ENCODE measurements at places on chromosomes 5 and 9.
A peak's percentile ranks its signal among the peaks of the same experiment; 100 is the strongest.

DNA sequence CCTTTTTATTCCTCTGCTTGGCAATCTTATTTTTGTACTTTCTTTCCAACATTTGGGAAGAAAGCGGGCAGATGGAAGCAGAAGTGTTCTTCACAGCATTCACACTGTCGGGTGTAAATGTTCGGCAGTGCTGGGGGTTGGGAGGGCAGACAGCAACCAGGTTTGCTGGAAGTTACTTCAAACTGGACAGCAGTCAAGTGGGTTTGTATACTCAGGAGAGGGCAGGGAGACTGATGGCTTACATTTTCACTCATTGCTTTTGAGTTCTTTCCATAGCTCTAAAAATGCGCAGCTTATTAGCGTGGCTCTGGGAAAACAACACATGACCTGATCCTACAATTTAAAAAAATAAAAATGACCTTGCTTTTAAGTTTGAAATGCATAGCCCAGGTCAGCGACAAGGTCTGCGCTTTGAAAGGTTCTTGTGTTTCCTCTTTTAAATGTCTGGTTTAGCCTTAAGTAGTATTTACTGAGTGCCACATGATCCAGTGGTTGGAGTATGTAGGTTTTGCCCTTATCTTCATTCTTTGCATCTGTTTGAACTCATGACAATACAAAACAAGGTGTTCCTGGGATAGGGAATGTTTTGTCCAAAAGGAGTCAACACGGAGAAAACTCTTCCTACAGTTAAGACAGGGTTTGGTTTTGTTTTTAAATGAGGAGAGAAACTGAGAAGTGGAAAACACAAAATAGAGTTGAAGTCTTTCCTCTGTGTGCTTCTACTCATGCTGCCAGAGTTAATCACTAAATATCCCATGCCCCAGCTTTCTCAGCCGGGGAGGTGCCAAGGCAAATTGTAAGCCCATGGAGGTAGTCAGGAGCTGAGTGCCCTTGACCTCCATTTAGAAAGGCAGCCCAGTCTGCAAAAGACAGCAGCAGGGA is 132.7 kb upstream of the DMRT1 start:
- no peak for DNase-seq

DNA sequence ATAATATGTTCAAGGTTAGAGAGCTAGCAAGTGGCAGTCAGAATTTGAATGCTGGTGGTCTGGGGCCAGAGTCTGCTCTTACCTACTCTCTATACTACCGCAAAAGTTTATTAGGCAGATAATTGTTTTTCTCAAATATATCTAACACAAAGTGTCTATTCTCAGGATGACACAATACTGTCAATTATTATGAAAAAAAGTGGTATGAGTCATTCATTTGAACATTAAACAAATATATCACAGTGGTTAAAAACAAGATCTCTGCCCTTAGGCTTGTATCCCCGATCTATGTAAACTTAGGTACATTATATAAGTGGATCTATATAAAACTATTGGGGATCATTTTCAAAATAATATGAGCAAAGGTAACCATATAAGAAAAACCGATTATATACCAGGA is 354.9 kb downstream of the CETN3 start:
- DNase-seq = no peak

DNA sequence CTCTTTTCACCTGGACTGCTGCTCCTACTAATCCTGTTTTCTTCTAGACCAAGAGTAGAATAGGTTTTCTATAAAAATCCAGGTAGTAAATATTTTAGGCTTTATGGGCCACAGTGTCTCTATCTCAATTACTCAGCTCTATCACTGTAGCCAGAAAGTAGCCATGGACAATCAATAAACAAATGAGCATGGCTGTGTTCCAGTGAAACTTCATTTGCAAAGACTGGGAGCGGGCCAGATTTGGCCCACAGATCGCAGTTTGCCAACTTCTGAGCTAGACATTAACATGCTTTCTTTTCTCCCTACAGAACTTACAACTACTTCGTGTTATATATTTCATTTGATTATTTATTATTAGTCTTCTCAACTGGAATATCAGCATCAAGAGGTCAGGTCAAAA is 30.2 kb downstream of the BRINP1 start:
- DNase-seq = no peak

- DNase-seq = no peak
Measured at GRCh38 chr5:958701-959571, 49.7 kb upstream of the NKD2 start.

DNA sequence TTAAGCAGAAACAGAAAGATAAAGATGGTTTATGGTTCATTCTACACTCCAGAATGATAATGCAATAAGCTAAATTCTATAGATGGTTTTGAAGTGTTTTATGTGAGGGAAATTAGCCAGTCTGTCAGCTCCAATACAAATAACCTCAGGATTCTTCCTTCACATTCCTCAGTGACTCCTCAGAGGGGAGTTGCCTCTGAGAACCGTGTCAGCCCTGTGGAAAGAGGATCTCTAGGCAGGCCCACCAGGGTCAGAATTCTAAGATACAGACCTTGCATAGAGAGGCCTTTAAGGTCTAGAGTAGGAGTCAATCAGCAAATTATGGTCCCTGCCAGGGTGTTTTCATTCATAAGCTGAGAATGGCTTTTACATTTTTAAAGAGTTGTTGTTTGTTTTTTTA is 26.6 kb downstream of the RUSC2 start:
- DNase-seq = no peak

- DNase-seq = no peak
Measured at GRCh38 chr5:40775846-40776657, 20.3 kb upstream of the TTC33 start.

DNA sequence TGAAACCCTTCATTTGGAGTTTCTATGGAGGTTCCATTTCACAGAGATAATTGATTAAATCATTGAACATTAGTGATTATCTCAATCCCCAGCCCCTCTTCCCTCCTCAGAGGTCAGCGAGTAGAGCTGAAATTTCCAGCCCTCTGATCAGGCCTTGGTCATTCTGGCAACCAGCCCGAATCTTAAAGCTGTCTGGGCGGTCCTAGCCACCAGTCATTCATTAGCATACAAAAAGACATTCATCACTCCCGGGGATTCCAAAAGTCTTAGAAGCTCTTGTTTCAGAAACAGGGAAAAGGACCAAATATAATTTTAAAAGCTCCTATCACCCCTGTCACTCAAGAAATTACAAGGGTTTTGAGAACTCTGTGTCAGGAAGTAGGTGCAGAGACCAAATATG is 41.3 kb downstream of the ZNF474 start:
- no peak for DNase-seq

DNA sequence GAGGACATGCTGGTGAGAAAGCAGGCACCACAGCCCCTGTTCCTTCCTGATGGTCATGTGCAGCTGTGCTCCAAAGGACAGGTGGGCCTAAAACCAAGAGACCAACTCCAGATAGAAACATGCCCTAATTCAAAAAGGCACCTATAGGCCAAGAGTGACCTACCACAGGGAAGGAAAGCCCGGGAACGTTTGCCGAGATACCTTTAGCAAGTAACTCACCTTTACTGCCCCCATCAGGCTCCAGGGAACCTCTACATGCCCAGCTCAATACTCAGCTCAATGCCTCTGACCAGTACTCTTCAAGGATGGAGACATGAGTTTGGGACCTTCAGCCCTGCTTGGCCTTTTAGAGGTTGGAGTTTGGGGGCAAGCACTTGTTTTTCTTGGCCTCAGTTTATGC is 172.8 kb upstream of the FSTL4 start:
- DNase-seq = no peak

GRCh38 chr9:94149696-94150095 is 65.4 kb downstream of the PTPDC1 start:
- no peak for DNase-seq

DNA sequence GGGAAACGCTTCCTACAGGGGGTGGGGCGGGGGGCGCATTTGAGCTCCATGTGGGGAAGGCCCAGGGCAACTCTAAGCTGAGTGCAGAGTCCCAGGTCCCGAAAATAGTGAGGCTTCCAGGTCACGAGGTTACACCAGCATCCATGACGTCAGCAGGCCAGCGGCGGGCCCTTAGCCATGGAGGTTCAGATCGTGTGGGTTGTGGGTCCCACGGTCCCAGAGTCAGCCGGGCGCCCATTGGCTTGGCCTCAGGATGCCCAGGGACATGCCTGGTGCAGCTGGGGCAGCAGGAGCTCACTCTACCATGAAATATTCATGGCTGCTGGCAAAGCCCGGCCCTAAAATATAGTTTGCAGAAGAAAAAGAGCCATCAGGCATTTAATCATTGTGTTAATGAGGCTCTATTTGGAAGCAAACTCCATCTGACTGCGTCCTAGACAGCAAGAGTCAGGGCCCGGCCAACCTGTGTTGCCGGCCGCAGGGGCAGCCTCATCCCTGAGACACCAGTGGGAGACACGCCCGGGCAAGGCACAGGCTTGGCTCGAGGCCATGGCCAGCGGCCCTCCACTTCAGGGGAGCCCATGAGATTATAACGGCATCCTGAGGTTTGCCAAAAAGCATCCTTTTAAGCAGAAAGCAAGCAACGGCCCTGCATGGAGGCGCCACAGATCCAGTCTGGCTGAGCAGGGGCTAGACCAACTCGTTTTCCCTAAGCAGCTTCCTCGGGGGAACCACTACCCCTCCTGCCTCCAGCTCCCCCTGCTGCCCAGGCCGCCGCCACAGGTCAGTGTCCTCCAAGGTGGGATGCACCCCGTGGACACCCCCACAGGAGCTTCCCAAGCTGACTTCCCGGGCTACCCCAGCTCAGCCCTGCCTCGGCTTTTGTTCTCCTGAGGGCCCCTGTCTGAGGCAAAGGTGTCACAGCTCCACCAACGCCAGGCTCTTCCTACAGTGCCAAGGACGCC is 108.9 kb upstream of the PPP1R26 start:
- DNase-seq = no peak

GRCh38 chr5:75140277-75140676 is 87.9 kb upstream of the GCNT4 start:
- no peak for DNase-seq

DNA sequence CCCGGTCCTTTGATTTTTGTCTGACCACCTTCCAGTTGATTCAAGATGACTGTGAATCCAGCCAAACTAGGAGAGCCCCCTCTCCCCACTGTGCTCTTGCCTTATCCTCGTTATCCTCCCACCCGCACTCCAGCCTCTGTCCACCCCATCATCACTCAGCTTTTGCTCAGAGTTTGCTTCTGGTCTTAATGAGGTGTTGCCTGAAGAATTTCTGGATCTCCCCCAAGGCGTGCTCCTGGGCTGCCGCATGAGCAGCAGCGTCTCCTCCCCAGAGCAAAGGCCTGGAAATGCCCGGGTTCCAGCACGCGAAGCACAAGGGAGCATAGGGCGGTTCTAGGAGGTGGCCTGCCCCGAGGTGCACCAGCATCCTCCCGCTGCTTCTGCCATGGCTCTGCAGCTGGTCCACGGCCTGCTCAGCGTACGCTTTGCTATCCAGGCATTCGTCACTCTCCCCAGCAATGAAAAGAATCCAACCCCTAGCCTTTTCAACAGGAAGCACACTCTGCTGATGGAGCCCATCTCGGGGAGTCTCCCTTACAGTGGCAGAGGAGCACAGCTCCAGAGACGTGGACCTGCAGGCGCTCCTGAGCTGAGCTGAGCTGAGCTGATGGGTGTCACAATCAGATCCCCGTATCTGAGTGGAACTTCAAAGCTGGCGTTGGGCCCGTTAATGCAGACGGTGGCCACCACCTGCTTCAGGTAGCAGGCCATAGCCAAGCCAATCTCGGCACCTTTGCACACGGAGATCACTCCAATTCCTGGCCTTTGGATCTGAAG is 50.7 kb downstream of the BAAT start:
- no peak for DNase-seq

- DNase-seq = no peak
Measured at GRCh38 chr5:14676320-14676719, 11.8 kb downstream of the OTULIN start.

- no peak for DNase-seq
Measured at GRCh38 chr9:123261006-123261677, 7.2 kb downstream of the STRBP start.

- DNase-seq = no peak
Measured at GRCh38 chr5:88805151-88805784, 77.7 kb downstream of the MEF2C start.

GRCh38 chr5:154791535-154791934 is 36.4 kb downstream of the LARP1 start:
- DNase-seq = no peak

DNA sequence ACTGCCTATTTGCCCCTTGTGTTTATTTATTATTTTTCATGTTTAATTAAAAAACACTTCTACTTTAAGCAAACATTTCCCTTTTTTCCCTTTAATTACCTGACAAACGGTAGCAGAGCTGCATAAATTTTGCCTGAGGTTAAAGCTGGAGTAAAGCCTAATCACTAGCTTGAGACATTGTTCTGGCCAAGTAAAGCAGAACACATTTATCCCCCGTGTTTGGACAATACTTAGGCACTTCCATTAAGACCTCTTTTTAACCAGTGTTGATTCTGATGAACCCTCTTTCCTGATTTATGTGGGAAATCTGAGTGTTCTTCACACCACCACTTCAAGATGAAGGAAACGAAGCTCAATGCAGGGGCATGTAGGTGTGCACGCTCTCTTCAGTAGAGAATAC is 54.5 kb downstream of the BNC2 start:
- DNase-seq = no peak

DNA sequence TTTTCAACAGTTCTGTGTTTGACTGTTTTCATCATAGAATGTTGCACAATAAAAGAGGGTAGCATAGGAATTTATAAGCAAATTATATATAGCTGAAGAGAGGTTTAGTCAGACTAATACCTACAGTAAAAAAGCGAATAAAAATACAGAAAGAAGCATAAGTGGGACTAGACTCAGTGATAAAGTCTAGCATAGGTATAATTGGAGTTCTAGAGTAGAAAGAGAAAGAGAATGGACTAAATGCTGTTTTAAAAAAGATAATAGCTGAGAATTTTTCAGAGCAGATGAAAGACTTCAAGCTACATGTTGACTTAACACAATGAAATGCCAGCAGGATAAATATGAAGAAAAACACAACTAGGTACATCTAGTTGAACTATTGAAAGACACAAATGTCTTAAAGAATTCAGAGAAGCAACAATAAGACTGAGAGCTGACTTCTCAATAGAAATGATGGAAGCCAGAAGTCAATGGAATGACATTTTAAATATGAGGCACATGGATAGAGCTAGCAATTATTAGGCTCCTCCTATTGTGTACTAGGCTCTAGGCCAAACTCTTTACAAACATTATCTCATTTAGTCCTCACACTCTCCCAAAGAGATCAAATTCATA is 573.9 kb downstream of the ZNF608 start:
- no peak for DNase-seq

- DNase-seq = no peak
Measured at GRCh38 chr9:135949501-135950134, 11.6 kb downstream of the UBAC1 start.

- DNase-seq = no peak
Measured at GRCh38 chr5:135973323-135974020, 18.7 kb upstream of the LECT2 start.

- DNase-seq = peak; percentile 55
Measured at GRCh38 chr9:34126207-34127034, at the start of gene DCAF12. TSS of gene DCAF12 (minus strand) at chr9:34126698. CDS start at chr9:34126431, 267 bp downstream.

- DNase-seq = no peak
Measured at GRCh38 chr9:123373447-123373923, 17.5 kb downstream of the CRB2 start.

- no peak for DNase-seq
Measured at GRCh38 chr9:14309403-14309802, 4.5 kb downstream of the NFIB start.

Measured in cortex of kidney (tissue), 1 donor.